ENCODE measurements at places on chromosomes 3 and 15. TPM values are rescaled to one million over a fixed set of nuclear protein-coding genes. Genes with fewer than 3 reads are reported as not detected.

Gene VEPH1
- 14.3 TPM for total RNA-seq

Gene TMOD2
- total RNA-seq = 208 TPM

Gene POLQ
- 2.0 TPM for total RNA-seq

Gene INKA1
- 6.4 TPM for total RNA-seq

Gene EFHB
- total RNA-seq = 4.2 TPM

Gene UNC13C
- 10.8 TPM for total RNA-seq

Gene PRR20G
- total RNA-seq = not detected

Gene NR1I2
- 0.74 TPM for total RNA-seq

Gene WDR72
- under 0.01 TPM for total RNA-seq

Gene SKIL
- 68.6 TPM for total RNA-seq

Gene RASGRP1
- total RNA-seq = 12.5 TPM

Gene FAM174B
- total RNA-seq = 9.8 TPM

Gene ST8SIA2
- 77.4 TPM for total RNA-seq

Gene MESP2
- total RNA-seq = not detected

Gene TMEM108
- 18.4 TPM for total RNA-seq

Gene SCN10A
- not detected for total RNA-seq

Gene CLDN16
- total RNA-seq = 0.25 TPM

Gene SI
- not detected for total RNA-seq

Gene ACOX2
- 0.98 TPM for total RNA-seq

Gene PLSCR2
- total RNA-seq = not detected

Gene NUP210
- 7.6 TPM for total RNA-seq

Gene KPNA4
- total RNA-seq = 29.0 TPM

Gene IL17RB
- 2.2 TPM for total RNA-seq

Gene GOLGA8G
- total RNA-seq = not detected

Gene RBP2
- not detected for total RNA-seq

Gene TTC21A
- total RNA-seq = 2.0 TPM

Gene CLDN18
- under 0.01 TPM for total RNA-seq
